ENCODE measurements at places on chromosomes 5 and 9.

GRCh38 chr5:154702477-154702876 is 52.7 kb upstream of the LARP1 start:
- no peak for DNase-seq

DNA sequence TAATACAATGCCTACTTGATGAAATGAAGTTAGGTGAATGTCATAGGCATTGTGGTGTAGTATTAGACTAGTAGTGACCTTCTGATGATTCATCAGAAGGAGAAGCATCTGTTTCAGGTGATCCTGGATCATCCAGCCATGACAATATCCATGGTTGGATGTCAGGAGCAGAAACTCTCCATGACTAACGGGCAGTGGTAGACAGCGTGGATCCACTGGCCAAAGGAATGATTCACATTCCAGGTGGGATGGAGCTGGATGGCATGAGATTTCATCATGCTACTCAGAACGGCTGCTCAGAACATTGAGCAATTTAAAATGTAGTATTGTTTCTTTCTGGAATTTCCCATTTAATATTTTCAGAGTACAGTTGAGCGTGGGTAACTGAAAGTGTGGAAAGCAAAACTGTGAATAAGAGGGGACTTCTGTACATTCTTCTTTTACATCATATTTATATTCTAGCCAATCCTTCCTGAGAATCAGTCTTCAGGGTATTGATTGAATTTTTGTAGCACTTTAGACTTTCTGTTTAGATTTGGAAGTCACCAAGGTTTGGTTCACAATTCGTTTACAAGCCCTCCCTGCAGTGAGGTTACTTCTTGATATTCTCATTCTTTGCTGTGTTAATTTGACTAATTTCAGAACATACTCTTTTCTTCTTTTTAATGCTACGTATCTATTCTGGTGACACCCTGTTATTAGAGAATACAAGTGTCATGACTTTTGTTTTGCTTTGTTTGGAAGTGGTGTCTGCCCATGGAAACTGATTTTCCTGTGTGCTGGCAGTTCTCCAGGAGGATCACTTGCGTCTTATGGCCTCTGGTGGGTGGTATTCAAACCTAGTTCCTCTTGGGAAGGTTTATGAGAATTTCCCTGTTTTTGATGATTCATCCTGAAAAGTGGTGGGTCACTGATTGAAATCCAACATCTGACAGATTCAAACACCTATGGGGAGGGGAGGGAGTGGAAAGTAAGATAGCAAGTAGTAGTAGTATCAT is 12.2 kb upstream of the CLINT1 start:
- DNase-seq, result no peak

- DNase-seq, result no peak
Measured at GRCh38 chr5:32116574-32117313, 57.4 kb downstream of the GOLPH3 start.

GRCh38 chr5:30100929-30101328 is 1092.6 kb upstream of the CDH6 start:
- no peak for DNase-seq

- DNase-seq, result peak; percentile 29
Measured at GRCh38 chr9:36407122-36407723, 7.2 kb upstream of the RNF38 start.

All from stimulated activated CD8-positive, alpha-beta memory T cell treated with anti-CD3 and anti-CD28 coated beads, Interleukin-4, amount 100 ng/mL, for 4 hours (primary cell).